ENCODE measurements at places on chromosomes 3 and 15.
A peak's percentile ranks its signal among the peaks of the same experiment; 100 is the strongest.

GRCh38 chr3:5095886-5096285, 26.2 kb upstream of the ARL8B start:
- peak; percentile 73 for DNase-seq

DNA sequence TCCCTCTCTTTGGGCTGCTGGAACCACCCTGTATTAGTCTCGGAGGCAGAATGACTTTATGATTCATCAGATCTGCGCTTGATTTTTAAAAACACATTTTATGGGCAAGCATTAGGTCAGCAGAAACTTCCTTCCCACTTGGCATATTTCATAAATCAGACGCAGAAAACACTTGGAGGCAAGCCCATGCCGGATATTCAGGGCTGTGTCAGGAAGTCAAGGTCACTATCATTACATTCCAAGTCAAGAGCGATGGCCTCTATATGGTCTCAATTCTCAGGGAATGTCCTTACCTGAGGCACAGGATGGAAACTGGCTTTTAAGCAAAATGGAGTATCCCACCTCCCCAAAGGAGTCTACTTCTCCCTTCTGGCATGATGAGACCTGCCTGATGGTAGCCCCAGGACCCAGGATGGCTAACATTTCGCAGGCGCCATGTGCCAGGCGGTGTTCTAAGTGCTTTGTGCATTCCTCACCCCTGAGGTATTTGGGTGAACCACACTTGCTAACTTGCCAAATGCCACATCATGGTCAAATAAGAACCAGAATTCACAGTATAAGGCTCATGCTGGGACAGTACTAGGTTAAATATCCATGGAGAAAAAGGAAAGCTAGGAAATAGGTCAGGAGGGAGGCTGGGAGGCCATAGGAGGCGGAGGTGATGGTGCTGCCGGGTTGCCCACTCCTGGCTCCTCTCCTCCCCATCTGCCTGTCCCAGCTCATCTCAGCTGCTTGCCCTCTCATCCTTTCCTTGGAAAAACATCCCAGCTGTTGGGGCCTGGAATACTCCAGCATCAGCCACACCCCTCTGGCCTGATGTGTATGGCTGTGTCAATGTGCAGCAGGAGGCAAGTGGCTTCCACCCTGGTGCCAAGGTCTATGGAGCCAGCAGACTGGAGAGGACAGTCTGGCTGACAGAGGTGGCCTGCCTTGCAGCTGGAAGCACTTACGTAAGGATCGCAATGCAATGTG, 18.8 kb downstream of the BCL2L10 start:
- DNase-seq = no peak

DNA sequence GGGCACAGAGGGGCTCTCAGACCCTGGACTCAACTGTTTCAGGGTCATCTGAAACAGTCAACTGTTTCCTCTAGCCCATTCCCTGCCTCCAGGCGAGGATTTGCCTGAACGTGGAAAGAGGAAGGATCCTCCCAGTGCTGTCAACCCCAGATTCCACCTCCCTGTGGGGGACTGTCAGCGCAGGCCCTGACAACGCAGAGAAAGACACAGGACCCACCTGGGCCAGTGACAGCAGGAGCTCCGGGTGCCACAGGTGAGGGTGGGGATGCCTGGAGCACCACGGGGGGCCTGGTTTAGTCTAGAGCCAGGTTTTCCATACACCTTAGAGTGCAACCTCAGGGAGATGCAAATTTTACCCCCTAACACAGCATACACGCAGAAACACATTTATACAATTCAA, 19.5 kb upstream of the LAMP3 start:
- DNase-seq = no peak

DNA sequence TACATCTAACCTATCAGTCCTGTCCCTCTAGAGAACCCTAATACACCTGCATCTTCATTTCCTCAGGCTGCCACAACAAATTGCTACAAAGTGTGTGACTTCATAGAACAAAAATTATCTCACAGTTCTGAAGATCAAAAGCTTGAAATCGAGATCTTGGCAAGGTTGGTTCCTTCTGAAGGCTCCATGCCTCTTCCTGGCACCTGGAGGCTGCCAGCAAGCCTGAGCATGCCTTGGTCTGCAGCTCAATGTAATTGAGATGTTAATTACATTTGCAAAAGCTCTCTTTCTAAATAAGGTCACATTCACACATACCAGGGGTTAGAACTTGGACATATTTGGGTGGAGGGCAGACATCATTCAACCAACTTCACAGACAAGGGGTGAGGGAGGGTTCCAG, 86.4 kb upstream of the ABHD17C start:
- no peak for DNase-seq

GRCh38 chr15:77597804-77598453, 34.8 kb downstream of the LINGO1 start:
- DNase-seq = no peak

DNA sequence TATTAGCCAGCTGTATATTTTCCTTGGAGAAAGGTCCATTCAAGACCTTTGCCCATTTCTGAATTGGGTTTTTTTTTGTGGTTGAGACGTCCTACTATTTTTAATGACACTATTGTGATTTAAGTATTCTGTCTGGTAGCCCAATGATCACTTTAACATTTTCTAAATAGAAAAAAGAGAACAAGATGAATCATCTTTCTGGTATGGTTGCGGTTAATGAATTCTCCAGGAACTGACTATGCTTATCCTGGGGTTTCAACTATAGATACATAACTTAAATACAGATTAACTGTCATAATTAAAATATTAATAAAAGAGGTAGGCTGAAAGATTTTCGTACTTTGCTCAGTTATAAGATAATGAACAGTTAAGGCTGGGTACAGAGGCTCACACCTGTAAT, 51.9 kb downstream of the PBRM1 start:
- no peak for DNase-seq

- DNase-seq = no peak
These were observed 119.3 kb upstream of the SLC24A5 start for GRCh38 chr15:48001393-48002039.

- no peak for DNase-seq
These were observed 258.1 kb upstream of the ROPN1 start for GRCh38 chr3:124250053-124250452.

GRCh38 chr3:98769448-98769847, 6.3 kb downstream of the ST3GAL6 start:
- no peak for DNase-seq

GRCh38 chr15:40844696-40845030, 815 bp downstream of the SPINT1 start:
- peak; percentile 67 for DNase-seq

DNA sequence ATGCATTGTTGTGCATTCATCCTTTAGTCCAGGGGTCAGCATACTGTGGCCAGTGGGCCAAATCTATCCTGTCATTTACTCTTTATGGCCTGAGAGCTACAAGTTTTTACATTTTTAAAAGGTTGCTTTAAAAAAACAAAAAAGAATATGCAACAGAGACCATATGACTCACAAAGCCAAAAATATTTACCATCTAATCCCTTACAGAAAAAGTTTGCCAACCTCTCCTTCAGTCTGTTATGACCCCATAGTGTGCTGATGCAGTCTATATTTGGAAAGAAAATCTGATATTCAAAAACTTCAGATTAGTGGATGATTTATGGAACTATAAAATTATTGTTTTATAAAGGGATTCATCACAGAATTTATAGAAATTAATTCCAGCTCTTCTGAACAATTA, 237.5 kb upstream of the IL12A start:
- DNase-seq = no peak

- no peak for DNase-seq
These were observed 106.3 kb upstream of the SAMMSON start for GRCh38 chr3:69893274-69893673.

DNA sequence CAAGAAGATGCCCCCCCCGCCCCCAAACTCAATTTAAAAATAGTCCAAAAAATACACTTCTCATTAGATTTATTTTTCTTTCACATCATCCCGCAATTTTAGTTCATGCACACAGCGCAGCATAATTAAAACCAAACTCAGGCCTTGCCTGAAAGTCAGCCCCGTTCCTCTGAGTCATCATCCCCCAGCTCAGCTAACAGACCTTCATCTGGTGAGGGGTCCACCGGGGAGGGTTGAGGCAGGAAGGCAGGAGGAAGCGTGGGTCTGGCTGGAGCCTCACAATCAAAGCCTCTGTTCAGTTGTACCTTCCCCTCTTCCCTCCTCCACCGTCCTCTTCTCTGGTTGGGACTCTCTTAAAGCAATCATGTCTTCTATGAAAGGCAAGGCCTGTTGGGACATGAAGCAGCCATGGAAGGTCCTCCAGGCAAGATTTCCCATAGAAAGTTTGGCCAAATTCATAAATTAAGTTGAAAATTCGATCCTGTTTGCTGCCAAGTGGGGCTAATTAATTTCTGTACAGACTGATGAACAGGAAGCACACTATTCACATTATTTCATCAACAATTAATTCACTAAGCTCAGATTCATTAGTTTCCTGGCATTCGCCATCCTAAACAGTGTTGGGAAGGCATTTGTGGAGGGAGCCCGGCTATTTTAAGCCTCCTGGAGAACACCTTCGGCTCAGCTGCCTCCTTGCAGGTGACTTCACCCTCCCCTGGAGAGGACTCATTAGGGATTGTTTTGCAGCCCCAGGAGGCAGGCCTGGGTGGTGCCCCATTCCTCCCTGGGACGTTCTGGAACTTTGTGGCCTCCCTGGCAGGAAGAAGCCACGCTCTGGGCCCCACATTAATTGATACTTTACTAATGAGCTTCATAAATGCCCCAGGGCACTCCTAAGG, 72.3 kb upstream of the BNC1 start:
- DNase-seq = no peak

DNA sequence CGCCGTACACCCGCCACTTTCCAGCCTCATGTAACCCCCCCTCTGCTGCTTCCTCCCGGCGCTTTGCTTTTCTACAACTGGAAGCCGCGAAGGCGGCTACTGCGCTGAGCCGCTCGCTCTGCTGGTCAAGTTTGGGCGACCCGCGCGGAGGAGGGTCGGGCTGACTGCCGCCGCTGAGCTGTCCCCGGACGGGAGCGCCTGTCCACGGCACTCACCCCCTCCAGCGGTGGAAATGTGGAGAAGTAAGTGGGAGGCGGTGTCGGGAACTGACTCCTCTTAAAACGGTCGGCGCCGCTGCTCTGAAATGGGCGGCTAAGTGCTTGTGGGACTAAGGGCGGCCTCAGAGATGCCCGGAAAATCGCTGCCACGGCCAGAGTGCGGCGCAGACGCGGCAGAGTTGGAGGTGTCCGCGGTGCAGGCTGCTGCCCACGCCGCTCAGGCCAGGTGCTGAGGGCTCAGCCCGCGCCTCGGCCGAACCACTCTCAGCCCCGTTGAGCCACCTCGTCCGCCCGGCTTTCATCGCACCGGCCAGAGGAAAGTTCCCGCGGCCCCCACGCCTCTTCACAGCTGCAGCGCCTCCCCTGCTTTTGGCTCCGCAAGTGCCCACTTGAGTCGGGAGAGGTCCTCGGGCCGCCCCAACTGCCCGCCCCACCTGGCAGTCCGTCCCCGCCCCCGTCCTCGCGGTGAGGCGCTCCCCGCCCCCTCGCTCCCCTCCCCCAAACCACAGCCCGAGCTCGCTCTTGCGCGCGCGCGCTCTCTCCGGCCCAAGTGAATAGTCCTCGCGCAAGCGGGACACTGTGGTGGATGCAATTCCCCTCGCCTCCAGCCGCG, at the start of gene EPHA6:
TSS of gene EPHA6 (plus strand) at position 775 of the 831 bp plus-strand sequence.
- DNase-seq = peak; percentile 75

- no peak for DNase-seq
These were observed 33.2 kb upstream of the GOLGA8B start for GRCh38 chr15:34616613-34617012.

DNA sequence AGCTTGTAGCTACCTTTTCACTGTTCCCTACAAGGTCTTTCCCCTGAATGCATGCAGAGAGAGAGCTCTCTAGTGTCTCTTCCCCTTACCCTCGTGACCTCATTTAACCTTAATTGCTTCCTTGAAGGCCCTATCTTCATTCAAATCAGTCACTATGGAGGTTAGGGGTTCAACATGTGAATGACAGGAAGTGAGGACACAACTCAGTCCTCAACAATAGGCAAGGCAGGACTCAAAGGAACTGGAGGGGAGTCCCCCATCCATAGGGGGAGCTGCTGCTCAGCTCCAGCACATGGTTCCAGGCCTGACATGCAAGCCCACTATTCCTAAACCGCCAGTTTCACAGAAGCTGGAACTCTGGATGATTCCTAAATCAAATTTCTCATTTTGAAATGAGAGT, 33.8 kb upstream of the GYG1 start:
- no peak for DNase-seq

- no peak for DNase-seq
These were observed 35.0 kb upstream of the BSN start for GRCh38 chr3:49519296-49519695.

DNA sequence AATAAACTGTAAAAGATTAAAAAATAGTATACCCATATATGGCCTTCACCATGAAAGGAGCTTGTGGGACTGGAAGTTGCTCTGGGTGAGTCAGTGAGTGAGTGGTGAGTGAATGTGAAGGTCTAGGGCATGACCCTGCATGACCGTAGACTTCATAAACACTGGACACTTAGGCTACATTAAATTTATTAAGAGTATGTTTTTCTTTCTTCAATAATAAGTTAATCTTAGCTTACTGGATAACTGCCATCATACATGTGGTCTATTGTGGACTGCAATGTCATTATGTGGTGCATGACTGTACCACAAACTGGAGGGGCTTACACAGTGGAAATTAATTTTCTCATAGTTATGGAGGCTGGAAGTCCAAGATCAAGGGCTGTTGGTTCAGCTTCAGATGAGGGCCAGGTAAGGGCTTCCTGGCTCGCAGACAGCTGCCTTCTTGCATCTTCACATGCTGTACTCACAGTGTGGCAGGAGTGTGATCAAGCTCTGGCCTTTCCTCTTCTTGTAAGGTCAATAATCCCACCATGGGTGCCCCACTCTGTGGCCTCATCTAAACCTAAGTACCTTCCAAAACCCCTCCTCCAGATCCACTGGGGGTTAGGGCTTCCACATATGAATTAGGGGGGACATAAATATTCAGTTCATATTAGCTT, 40.8 kb upstream of the PRR23E start:
- no peak for DNase-seq

GRCh38 chr3:43522727-43523362, 99.0 kb downstream of the ANO10 start:
- DNase-seq = no peak

- DNase-seq = no peak
These were observed 23.2 kb downstream of the ILDR1 start for GRCh38 chr3:121998611-121999473.

GRCh38 chr3:69838217-69838616, 99.0 kb downstream of the MITF start:
- no peak for DNase-seq

- peak; percentile 78 for DNase-seq
These were observed at the start of gene CHST13 for GRCh38 chr3:126523745-126524428. Gene CHST13, plus strand, starts transcription at chr3:126524155. Its CDS starts 178 bp downstream, at chr3:126524333.

- DNase-seq = no peak
These were observed 41.9 kb downstream of the SLC6A1 start for GRCh38 chr3:11034309-11034985.

- no peak for DNase-seq
These were observed at the start of gene CHRM5 for GRCh38 chr15:33968224-33968623. Gene CHRM5, plus strand, starts transcription at chr15:33968497. Its CDS starts 94,221 bp downstream, at chr15:34062718.

DNA sequence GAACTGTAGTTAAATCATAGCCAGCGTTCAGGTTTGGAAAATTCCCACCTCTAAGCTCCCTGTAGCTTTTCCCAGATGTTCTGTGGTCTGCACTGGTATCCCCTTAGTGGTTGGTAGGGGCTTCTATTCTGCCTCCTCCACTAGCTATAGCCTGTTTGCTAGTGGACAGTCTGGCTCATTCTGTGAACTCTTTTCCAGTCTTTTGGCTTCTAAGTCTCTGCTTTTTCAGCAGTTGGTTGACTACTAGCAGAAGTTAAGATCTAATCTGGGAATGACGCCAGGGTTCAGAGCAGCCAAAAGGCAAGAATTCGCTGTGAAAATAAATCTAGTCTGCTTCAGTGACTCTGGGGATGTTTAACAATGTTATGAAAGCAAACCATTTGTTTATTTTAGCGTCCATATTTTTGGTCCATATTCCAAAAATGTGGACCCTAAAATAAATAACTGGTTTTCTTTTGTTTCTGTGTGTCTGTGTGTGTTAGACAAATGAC, 73.7 kb upstream of the WDR72 start:
- DNase-seq = no peak
